ENCODE measurements at places on chromosomes 1 and 21.

- DNase-seq: no peak
Measured at GRCh38 chr1:94305704-94306103, 68.3 kb upstream of the ARHGAP29 start.

DNA sequence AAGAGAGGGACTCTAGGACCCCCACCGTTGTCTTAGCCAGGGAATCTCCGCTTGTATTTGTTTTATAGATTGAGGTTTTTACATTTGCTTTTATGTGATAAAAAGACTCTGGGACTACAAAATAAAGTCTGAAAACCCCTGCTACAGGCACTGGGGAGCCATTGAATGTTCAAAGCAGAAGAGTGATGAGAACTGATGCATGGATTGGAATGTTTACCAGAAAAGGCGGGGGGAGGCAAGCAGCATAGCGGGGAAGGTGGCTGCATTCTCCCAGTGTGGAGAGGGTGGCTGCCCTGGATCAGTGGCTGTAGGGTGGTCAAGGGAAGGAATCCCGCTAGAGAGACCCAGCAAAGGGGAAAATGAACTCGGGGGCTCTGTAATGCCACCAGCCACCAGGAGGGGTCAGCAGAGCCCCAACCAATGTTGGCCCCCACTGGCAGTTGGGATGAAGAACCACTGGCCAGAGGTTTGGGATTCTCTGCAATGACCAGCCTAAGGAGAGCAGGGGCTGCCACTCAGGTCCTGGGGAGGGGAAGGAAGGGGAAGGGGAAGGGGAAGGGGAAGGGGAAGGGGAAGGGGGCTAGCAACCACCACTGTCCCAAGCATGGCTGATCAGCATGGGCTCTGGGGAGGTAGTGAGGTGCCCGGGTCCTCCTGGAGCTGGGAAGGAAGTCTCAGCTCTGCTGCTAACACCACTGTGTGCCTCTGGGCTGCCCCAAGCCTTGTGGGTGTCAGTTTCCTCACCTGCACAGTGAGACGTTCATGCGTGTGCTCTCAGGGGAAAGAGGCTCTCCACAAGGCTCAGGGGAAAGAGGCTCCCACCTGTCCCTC is 19.2 kb upstream of the PEF1 start:
- peak; percentile 55 for DNase-seq

DNA sequence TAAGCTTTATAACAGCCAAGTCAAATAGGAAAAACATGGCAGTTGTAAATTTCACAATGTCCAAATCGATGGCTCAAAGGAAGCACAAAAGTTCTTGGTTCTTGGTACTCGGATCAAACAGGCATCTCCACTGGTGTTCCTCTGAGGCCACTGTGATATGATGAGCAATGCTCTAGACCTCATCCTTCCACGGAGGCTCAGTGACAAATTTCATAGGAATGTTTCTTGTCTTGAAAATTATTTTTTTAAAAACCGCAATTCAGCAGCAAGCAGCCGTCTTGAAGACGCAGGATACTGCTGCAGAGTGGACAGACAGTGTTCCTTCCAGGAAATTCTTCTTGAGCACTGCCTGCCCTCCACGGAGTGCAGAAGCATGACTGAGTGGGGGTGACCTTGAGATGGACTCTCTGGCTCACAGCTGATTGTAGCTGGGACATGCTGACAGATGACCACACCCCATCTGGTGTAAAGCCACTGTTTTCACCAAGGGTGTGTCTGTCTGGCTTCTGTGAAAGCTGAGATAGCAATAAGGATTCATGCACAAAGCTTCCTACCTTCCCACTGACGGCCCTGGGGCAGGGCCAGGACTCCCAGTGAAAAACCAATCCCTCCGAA is 61.9 kb downstream of the TIAM1 start:
- no peak for DNase-seq

- no peak for DNase-seq
Measured at GRCh38 chr1:77292551-77292950, 10.7 kb downstream of the AK5 start.

DNA sequence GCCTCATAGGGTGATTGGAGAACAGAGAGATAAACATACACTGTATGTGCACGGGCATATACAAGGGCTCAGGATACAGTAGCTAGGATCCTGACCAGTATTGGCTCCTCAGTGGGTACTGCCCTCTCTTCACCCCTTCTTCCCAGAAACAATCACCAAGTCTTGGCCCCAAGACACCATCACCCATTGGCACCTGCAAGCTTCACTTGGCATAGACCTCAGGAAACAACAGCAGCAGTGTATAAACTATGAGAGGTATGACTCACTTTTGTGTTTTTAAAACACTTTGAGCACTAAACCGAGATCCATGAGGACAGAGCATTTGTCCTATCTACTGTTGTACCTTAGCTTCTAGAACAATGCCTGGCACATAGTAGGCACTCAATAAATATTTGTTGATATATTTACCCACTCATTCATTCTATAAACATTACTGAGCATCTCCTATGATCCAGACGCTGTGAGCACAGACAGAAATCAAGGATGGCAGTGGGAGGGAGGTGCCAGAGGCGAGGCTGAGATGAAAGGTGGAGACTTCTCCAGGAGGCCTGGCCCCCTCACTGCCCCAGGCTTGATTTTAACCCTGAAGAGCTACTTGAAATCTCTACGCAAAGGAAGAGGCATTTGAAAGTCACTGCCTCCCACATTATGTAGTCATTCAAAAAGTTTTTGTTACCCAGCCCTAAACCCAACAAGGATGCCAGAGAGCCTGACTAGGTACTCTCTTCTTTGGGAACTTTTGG is 95.2 kb downstream of the CAMK2N1 start:
- no peak for DNase-seq
